ENCODE measurements at places on chromosomes 4 and X. TPM values are rescaled to one million over a fixed set of nuclear protein-coding genes. Genes with fewer than 3 reads are reported as not detected.

- no peak for DNase-seq
These were observed 43.9 kb downstream of the DCTD start for GRCh38 chr4:182873289-182873688.

DNA sequence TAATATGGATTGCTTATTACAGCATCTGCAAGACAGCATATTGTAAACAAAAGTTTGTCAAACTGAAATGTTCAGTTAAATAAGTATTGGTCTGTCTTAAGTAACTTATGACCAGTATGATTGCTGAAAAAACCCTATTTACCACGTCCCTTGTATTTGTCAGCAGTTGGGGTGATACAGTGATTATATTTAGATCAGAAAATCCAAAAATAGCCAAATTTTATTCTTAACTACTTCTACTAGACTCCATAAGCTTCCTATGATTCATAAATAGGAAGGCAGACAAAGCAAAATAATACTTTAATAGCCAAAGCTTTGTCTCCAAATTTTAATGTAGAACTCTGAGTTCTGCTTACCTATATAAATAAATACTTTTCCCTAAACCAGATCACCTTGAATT, 45.3 kb downstream of the TBCK start:
- peak; percentile 7 for DNase-seq

DNA sequence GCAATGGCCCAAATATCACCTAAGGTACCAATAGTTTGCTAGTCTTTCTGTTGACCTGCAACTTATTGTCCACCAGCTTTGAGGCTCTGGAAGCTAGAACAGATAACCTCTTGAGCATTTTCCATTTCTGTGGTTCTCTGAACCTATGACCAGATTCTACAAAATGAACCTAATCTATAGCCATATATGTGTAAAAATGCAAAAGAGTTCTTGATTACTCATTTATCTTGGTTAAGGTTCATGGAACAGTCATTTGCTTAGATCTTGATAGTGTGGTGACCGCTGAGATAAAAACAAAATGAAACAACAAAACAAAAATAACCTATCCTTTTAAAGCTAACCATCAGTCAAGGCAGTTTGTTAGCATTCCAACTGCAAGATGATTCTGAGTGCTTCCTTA, 9.3 kb upstream of the GATB start:
- DNase-seq, result no peak

GRCh38 chrX:126164226-126164625, 1.9 kb downstream of the DCAF12L2 start:
- no peak for DNase-seq

DNA sequence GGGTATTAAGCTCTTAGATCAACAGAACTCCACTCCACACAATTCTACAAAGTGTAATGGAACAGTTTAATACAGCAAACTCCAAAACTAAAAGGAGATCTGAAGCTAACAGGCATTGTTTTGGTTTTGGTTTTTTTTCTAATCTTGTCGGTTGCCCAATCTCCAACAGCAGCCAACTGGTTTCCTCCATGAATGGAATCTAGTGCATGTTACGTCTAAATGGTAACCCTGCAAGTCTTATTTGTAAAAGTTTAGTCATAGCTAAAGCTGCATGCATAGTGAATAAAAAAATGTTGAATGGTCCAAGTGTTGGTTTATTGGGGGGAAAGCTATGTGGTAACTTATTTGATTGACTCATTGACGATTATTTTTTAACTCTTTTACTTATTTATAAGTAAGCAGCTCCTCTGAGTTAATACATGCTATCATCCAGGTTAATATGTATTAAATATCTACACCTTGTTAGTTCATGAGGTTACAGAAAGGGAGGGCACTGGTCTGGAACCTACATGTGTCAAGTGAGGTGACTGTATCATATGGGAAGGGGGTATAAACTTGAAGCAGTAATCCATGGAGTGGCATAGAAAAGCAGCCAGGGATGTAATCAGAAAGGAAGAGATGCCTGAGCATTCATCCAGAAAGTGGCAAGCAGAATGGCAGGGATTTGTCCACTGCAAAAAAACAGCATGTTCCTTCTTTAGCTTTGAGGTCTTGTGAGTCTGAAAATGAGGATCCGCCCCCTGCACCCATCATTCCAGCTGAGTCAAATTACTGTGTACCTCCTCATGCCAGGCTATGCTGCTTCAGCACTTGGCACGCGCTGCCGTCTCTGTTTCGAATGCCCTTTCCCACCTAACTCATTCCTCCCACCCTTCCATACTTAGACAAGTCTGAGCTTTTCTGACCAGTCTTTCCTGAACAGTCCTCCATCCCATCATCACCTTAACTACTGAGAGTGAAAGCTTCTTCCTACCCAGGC, 81.7 kb downstream of the PDGFC start:
- DNase-seq, result peak; percentile 54

- DNase-seq, result no peak
These were observed 11.8 kb upstream of the TASL start for GRCh38 chrX:30589146-30589888.

DNA sequence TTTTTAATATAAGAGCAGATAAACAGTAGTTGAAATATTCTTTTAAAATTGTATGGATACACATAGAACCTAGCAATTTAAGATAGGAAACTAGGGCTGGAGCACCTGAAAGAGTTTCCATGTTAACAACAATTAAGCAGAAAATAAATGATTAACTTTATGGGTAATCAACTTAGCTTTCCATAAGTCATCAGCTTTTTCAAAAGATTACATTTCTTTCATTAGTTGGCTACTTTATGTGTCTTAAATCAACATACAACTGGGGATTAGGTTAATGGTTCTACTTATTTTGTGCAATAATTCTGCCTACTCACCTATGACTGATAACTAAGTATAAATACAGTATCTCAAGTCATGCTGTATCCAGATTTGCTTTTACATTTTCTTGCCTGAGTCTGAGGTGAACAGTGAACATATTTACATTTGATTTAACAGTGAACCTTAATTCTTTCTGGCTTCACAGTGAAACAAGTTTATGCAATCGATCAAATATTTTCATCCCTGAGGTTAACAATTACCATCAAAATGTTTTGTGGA, at the start of gene ANXA10:
ANXA10 (plus strand) TSS at position 362 of the 537 bp plus-strand sequence; CDS start at position 526, 164 bp downstream.
- no peak for DNase-seq

DNA sequence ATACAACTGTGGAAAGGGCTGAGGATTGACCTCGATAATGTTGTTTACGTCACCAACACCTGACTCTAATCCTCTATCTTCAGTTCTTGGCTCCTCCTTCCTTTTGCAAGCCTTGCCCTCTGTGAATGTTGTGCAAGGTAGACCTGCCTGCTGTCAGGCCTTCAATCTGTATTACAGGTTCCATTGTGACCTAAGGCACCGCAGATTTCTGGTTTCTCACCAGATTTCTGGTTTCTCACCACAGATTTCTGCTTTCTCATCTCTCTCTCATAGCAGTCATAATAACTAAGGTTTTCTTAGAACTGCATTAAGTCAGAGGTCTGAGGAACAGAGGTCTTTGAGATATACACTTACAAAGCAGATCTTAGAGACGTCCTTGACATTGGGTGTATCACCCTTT, 51.5 kb upstream of the ETNPPL start:
- DNase-seq, result no peak

- no peak for DNase-seq
These were observed 1430.0 kb downstream of the ARAP2 start for GRCh38 chr4:34814266-34814665.

- DNase-seq, result no peak
These were observed 98.7 kb downstream of the GLUD2 start for GRCh38 chrX:121146059-121146628.

DNA sequence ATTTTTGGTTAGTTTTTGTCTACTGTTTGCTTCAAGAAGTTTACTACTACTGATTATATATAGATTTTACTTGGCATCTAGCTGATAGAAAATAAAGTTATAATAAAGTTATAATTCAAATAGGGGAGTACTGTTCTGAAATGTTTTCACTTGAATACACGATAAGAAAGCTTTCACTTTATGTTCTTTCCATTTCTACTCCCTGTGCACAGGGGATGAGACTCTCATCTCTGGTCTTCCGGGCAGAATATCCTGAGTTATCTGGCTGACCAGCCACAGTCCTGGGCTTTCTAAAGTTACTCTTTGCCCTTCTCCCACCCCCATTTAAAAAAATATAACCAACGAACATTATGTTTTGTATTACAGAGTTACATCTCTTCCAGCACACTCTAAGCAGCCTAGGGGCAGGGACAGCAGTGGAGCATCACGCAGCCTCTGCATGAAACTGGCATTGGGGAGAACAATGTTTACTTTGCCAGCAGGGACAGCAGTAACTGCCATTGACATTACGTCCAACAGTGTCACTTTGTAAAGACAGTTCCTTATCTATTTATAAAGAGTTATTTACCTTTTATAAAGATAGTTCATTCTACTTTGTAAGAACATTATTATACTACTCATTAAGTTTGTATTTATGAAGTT, 64.3 kb downstream of the METTL14 start:
- no peak for DNase-seq

DNA sequence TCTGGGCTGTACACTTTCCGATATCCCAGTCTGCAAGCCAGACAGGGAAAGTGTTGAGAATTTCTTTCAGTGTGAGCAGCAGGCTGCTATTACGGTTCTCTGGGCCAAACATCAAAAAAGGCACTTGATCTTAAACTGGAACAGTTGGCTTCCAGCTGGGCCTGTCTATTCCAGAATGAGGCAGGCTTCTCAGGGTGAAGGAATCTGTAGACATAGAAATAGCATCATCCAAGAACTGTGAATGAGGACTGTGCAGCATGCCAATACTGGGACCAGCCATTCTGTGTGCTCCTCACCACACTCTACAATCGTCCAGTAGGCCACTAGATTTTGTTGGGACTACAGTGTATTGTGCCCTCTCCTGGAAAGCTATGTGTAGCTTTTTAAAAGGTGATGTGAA, 31.1 kb downstream of the ART3 start:
- DNase-seq, result peak; percentile 11

DNA sequence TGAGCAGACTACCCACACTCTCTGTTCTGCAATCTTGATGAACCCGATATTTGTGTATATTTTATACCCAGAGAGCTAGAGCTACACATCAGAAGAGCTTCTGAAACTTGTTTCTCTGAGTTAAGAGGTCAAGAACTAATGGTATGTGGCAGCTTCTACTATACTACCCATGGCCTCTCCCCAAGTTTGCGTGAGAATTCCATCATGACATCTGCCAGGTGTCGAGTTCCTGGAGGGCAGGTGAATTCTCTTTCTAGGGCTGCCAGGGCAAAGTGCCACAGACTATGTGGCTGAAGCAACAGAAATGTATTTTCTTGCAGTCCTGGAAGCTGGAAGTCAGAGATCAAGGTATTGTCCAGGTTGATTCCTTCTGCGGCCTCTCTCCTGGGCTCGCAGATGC, 4.4 kb downstream of the SORCS2 start:
- DNase-seq, result no peak

DNA sequence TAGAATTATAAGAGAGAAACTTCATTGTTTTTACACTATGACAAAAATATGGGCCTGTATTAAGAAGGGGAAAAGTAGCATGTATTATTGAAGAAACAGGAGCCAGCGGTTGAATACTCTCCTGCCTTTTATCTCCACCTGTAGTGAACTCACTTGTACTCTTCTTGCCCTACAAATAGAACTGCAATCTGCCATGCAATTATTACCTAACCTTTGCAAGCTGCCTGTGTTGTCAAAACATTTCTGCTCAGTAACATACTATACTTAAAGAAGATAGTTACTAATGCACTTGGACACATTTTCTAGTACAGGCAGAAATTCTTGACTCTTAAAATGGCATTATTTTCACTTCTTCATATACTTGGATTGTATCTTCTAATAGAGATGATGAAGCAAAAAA, 818.4 kb upstream of the GRID2 start:
- no peak for DNase-seq

- no peak for DNase-seq
These were observed 15.5 kb upstream of the HTRA3 start for GRCh38 chr4:8254076-8254475.

- no peak for DNase-seq
These were observed 84.7 kb downstream of the HPRT1 start for GRCh38 chrX:134544513-134545151.

DNA sequence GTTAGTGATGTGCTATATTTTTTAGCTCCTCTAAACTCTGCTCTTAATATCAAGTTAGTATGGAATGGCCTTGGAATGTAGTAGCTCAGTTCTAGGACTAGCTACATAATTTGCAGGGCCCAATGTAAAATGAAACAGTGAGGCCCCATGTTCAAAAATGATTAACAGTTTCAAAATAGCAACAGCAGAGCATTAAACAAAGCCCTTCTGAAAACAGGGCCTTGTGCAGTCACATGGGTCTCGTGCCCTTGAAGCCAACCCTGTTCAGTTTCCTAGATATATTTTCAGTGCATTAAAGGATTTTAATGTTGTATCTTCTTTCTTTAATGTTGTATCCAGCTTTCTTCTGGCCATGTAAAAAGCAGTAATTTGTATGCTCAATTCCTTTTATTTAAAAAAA, 82.1 kb downstream of the TASL start:
- DNase-seq, result no peak

GRCh38 chrX:76657499-76657898, 230.0 kb downstream of the MAGEE1 start:
- no peak for DNase-seq

- DNase-seq, result no peak
These were observed 8.7 kb downstream of the SLC9B1 start for GRCh38 chr4:103010804-103011203.

DNA sequence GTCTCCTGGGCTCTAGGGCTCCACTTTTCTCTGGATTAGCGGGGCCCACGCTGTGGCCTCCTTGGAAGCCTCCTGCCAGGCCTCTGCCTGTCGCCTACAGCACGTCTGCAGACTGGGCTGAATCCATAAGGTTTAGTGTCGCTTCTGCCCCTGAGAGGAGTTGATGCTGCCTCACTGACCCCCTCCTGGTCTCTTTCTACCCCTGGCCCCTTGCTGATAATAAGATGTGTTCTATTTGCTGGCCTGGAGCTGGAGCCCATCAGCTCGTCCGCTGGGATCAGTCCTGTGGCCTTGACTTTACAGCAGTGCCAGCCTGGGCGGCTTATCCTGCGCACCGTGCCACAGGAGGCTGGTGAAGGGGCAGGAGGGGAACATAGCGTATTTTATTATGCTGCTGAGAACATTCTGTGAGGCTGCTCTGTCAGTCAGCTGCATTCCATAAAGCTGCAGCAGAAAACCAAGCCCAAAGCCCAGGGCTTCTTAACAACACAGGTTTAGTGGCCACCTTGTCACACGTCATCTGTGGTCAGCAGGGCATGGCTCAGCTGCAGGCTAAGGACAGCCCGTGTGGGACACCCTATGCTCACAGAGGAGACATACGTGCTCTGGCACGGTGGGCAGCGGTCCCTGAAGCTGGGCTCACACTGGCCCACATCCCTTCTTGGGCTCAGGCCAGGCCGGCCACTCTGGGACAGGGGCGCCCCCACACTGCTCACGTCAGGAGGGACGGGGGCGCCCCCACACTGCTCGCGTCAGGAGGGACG, 29.3 kb upstream of the HGFAC start:
- DNase-seq, result no peak

- DNase-seq, result peak; percentile 9
These were observed 195.0 kb upstream of the GATB start for GRCh38 chr4:151955721-151956380.

The GUCY1B1 gene
- total RNA-seq, result 3.4 TPM

The LRCH2 gene
- total RNA-seq, result not detected

The LDB2 gene
- not detected for total RNA-seq

The FOXR2 gene
- total RNA-seq, result not detected

The KLHL13 gene
- total RNA-seq, result 0.13 TPM

The UBE2A gene
- 42.2 TPM for total RNA-seq

The MGAT4D gene
- total RNA-seq, result not detected

The RGS12 gene
- total RNA-seq, result 24.5 TPM

The IQCM gene
- total RNA-seq, result not detected

The CHRDL1 gene
- not detected for total RNA-seq

The KIT gene
- not detected for total RNA-seq

The MMRN1 gene
- total RNA-seq, result not detected
